ENCODE measurements at places on chromosomes 2 and 18. TPM values are rescaled to one million over a fixed set of nuclear protein-coding genes. Genes with fewer than 3 reads are reported as not detected.

Gene MRPS5
- 90.7 TPM for total RNA-seq

Gene CYBRD1
- total RNA-seq, result 1.4 TPM

Gene TRIM54
- total RNA-seq, result 0.11 TPM

Gene ARHGEF4
- total RNA-seq, result 1.9 TPM

Gene KCNJ3
- total RNA-seq, result not detected

Gene SLC9A2
- total RNA-seq, result 0.07 TPM

Gene COL4A3
- not detected for total RNA-seq

Gene HNMT
- total RNA-seq, result not detected

Gene IL36G
- total RNA-seq, result not detected

Gene GREB1
- total RNA-seq, result 0.65 TPM

Gene TM4SF20
- total RNA-seq, result not detected

Gene ANKRD30BL
- total RNA-seq, result not detected

Gene IL1RL2
- total RNA-seq, result 1.5 TPM

Gene C1QL2
- total RNA-seq, result not detected

Gene CCDC150
- 14.6 TPM for total RNA-seq

Gene RNF149
- total RNA-seq, result 23.4 TPM

Gene BOLL
- total RNA-seq, result not detected

Gene NT5DC4
- total RNA-seq, result not detected

Gene MOGAT1
- not detected for total RNA-seq

Gene RAB6C
- not detected for total RNA-seq

Gene CFC1
- total RNA-seq, result not detected

Gene ZC3H6
- 15.3 TPM for total RNA-seq

Gene CCDC141
- total RNA-seq, result 4.3 TPM

Gene GATA6
- not detected for total RNA-seq

Gene HOXD13
- not detected for total RNA-seq

Data from activated CD4-positive, alpha-beta T cell treated with anti-CD3 and anti-CD28 coated beads for 36 hours (primary cell).